NCI-H2081 (cell line): ENCODE measurements at places on chromosomes 1 and 21.
A peak's percentile ranks its signal among the peaks of the same experiment; 100 is the strongest.

- no peak for DNase-seq
These were observed 5.9 kb downstream of the RGS16 start for GRCh38 chr1:182598296-182598695.

GRCh38 chr1:21335750-21336224, 45.5 kb upstream of the ECE1 start:
- DNase-seq: peak; percentile 56

GRCh38 chr1:6384962-6385361, 8.6 kb downstream of the ACOT7 start:
- DNase-seq: no peak

DNA sequence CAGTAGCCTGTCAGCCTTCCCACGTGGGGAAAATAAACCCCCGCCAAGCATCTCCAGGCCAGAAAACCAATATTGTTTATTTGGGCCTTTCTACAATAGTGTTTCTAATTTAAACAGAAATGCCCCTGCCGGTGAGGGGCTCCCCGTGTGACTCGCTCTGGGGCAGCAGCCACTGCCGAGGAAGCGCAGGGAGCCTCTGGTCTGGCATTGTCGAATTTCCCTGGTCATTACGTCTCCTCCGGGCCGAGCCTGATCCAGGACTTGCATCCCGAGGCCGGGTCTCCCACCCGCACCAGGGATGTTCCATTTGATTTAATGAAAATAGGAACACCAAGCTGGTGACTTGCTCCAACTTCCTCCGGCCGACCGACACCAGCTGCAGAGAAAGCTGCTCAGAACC, 20.5 kb downstream of the PRDM16 start:
- no peak for DNase-seq

DNA sequence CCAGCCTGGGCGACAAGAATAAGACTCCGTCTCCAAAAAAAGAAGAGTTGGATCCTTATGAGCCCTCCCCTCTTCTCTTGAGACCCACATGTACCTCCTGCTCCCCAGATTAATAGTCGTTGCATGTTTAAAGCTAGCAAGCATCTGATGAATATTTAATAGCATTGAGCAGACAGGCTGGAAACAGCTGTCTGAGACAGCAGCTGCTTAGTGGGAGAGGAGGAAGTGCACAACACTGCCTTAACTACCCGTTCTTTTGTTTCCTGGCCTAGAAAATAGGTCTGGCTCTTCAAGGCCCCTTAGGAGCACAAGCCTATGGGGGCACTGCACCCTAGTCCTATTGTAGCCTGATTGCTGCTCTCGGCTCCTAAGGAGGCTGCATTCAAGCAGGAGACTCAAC, 17.3 kb upstream of the TMEM39B start:
- no peak for DNase-seq
